ENCODE measurements at places on chromosomes 4 and X. TPM values are rescaled to one million over a fixed set of nuclear protein-coding genes. Genes with fewer than 3 reads are reported as not detected.
A peak's percentile ranks its signal among the peaks of the same experiment; 100 is the strongest.

- no peaks in the 10 kb centered on the region for H3K4me1 ChIP-seq
- H3K36me3 ChIP-seq = no peaks in the 10 kb centered on the region
- H3K27ac ChIP-seq = no peak overlapping the region
- H3K27me3 ChIP-seq = peaks cover 2% of the 10 kb centered on the region
- no peak for DNase-seq
- no peak overlapping the region for H3K4me3 ChIP-seq
These were observed 6.0 kb downstream of the IL13RA2 start for GRCh38 chrX:115011428-115011827.

GRCh38 chrX:31508338-31508737 lies 436.5 kb upstream of the FTHL17 start:
- no peak overlapping the region for H3K27ac ChIP-seq
- DNase-seq = no peak
- H3K27me3 ChIP-seq = no peaks in the 10 kb centered on the region
- H3K4me1 ChIP-seq = no peaks in the 10 kb centered on the region
- no peaks in the 10 kb centered on the region for H3K36me3 ChIP-seq

DNA sequence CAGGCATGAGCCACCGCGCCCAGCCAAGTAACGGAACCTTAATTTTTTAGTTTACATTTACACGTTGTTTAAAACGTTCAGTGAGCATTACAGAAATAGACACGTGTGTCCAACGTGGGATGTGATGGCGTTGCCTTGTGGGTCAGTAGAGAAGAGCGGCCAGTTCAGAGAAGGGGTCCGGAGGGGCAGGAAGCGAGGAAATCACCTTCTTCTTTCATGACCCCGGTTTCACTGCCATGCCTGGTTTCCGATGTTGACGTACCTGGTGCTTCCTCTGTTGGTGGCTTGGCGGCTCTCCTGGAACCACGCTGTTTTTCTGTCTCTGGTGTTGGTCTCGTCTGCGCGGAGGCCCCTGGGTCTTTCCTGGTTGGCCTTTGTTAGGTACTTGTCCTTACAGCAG lies 42.8 kb downstream of the PCGF3 start:
- H3K36me3 ChIP-seq = no peaks in the 10 kb centered on the region
- H3K4me1 ChIP-seq = peaks cover 3% of the 10 kb centered on the region
- no peaks in the 10 kb centered on the region for H3K27me3 ChIP-seq
- no peak overlapping the region for H3K27ac ChIP-seq
- no peak overlapping the region for H3K4me3 ChIP-seq

DNA sequence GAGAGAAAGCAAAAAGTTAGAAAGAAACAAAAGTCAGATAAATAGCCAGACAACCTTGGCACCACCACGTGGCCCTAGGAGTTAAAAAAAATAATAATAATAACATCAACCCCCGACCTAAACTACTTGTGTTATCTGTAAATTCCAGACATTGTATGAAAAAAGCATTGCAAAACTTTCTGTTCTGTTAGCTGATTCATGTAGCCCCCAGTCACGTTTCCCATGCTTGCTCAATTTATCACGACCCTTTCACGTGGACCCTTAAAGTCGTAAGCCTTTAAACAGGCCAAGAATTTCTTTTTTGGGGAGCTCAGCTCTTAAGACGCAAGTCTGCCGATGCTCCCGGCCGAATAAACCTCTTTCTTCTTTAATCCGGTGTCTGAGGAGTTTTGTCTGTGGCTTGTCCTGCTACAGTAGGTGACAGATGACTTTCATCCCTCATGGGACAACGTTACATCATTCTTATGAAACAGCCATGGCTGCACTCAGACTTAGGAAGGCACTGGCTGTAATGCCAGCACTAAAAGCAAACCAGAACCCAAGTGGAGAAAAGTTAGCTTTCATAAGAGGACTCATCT lies 520 bp downstream of the ACOX3 start:
- H3K27ac ChIP-seq = peak overlapping the region; percentile 3
- no peaks in the 10 kb centered on the region for H3K27me3 ChIP-seq
- H3K4me3 ChIP-seq = peak overlapping the region; percentile 88
- no peak for DNase-seq
- H3K36me3 ChIP-seq = no peaks in the 10 kb centered on the region
- H3K4me1 ChIP-seq = peaks cover 16% of the 10 kb centered on the region

DNA sequence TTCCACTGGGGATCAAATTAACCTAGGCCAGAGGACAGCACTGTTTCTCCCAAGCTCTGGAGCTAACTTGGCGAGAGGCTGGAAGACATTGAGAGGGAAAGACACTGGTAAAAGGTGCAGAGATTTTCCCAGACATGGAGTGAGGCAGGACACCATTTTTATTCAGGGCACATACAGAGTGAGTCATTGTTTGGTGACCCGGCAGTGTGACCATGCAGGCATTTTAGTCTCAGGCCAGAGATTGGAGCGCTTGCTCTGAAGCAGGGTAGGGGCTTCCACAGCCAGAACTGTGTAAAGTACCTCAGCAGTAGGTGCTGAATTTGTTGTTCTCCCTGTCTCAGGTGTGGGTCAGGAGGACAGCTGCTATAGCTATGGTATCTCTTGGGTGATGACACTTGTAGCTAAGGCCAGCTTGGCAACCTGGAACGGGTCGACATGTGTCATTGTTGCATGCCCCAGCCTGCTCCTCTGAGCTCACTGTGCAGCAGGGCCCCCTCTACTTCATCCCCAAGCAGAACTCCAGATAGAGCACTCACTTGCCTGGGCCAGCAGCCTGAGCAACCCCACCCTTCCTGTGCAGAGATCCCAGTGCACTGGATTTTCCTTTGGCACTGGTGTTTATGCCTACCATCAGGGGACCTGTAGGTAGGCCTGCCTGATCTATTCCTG lies 79.8 kb upstream of the ATP8A1 start:
- no peaks in the 10 kb centered on the region for H3K27me3 ChIP-seq
- no peak for DNase-seq
- no peaks in the 10 kb centered on the region for H3K4me1 ChIP-seq
- no peaks in the 10 kb centered on the region for H3K36me3 ChIP-seq
- no peak overlapping the region for H3K27ac ChIP-seq
- H3K4me3 ChIP-seq = no peak overlapping the region

- H3K27ac ChIP-seq = no peak overlapping the region
- no peaks in the 10 kb centered on the region for H3K4me1 ChIP-seq
- no peak for DNase-seq
- H3K4me3 ChIP-seq = no peak overlapping the region
These were observed 346.2 kb downstream of the MAPK10 start for GRCh38 chr4:86013621-86014020.

GRCh38 chr4:23438764-23439163 lies 451.1 kb downstream of the PPARGC1A start:
- H3K36me3 ChIP-seq = no peaks in the 10 kb centered on the region
- H3K27ac ChIP-seq = no peak overlapping the region
- H3K27me3 ChIP-seq = no peaks in the 10 kb centered on the region
- DNase-seq = no peak

GRCh38 chrX:28312965-28313364 lies 274.3 kb upstream of the IL1RAPL1 start:
- H3K4me1 ChIP-seq = no peaks in the 10 kb centered on the region
- no peaks in the 10 kb centered on the region for H3K36me3 ChIP-seq
- H3K4me3 ChIP-seq = no peak overlapping the region
- DNase-seq = no peak
- no peak overlapping the region for H3K27ac ChIP-seq

GRCh38 chrX:85941275-85941674 lies 106.1 kb downstream of the CHM start:
- no peaks in the 10 kb centered on the region for H3K36me3 ChIP-seq
- no peak overlapping the region for H3K4me3 ChIP-seq
- H3K27me3 ChIP-seq = no peaks in the 10 kb centered on the region
- H3K27ac ChIP-seq = no peak overlapping the region

- H3K27me3 ChIP-seq = no peaks in the 10 kb centered on the region
- H3K4me1 ChIP-seq = no peaks in the 10 kb centered on the region
- H3K4me3 ChIP-seq = no peak overlapping the region
- no peak for DNase-seq
These were observed 127.2 kb upstream of the PABPC4L start for GRCh38 chr4:134328741-134329140.

DNA sequence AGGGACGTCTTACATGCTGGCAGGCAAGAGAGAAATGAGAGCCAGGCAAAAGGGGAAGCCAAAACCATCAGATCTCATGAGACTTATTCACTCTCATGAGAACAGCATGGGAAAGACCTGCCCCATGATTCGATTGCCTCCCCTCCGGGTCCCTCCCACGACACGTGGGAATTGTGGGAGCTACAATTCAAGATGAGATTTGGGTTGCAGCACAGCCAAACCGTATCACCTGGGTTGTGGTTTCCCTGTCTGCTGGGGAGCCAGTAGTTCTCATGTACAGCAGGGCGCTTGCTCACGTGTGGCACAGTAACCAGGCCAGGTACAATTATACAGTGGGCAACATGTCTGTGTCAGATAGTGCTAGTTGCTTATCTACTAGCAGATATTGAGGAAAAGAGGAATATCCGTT lies 11.1 kb upstream of the RS1 start:
- no peak overlapping the region for H3K27ac ChIP-seq
- no peaks in the 10 kb centered on the region for H3K4me1 ChIP-seq
- no peaks in the 10 kb centered on the region for H3K27me3 ChIP-seq
- no peaks in the 10 kb centered on the region for H3K36me3 ChIP-seq
- H3K4me3 ChIP-seq = no peak overlapping the region

The SCRG1 gene
- not detected for total RNA-seq

The SPATA4 gene
- not detected for total RNA-seq

The LYAR gene
- 17.1 TPM for total RNA-seq

The IL3RA gene
- 1.5 TPM for total RNA-seq

The TKTL2 gene
- not detected for total RNA-seq
